ENCODE measurements at places on chromosomes 1 and 21.
A peak's percentile ranks its signal among the peaks of the same experiment; 100 is the strongest.

GRCh38 chr1:41655632-41656031 lies 171.1 kb upstream of the EDN2 start:
- no peak for DNase-seq

GRCh38 chr1:190957565-190957964 lies 479.9 kb upstream of the BRINP3 start:
- no peak for DNase-seq

GRCh38 chr1:3170561-3171453 lies 101.8 kb downstream of the PRDM16 start:
- no peak for DNase-seq

DNA sequence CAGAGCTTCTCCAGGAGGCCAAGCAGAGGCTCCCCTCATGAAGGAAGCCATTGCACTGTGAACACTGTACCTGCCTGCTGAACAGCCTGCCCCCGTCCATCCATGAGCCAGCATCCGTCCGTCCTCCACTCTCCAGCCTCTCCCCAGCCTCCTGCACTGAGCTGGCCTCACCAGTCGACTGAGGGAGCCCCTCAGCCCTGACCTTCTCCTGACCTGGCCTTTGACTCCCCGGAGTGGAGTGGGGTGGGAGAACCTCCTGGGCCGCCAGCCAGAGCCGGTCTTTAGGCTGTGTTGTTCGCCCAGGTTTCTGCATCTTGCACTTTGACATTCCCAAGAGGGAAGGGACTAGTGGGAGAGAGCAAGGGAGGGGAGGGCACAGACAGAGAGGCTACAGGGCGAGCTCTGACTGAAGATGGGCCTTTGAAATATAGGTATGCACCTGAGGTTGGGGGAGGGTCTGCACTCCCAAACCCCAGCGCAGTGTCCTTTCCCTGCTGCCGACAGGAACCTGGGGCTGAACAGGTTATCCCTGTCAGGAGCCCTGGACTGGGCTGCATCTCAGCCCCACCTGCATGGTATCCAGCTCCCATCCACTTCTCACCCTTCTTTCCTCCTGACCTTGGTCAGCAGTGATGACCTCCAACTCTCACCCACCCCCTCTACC lies 19.1 kb downstream of the CSF1 start:
- no peak for DNase-seq

DNA sequence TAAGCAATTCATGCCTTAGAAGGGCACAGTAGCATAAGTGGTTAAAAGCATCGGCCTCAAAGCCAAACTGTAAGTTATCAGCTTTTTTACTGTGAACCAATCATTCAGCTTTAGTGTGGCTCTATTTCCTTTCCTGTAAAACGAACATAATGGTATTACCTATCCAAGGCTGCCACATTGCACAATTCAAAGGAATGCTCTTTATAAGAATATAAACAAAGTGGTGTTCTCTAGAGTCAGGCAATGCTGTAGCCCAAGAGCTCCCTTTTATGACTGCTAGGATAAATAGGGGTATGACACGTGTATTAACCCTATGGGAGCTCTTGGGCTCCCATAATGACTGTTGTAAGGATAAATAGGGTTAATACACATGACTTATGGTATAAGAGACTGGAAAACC lies 25.4 kb downstream of the INTS7 start:
- DNase-seq, result no peak

DNA sequence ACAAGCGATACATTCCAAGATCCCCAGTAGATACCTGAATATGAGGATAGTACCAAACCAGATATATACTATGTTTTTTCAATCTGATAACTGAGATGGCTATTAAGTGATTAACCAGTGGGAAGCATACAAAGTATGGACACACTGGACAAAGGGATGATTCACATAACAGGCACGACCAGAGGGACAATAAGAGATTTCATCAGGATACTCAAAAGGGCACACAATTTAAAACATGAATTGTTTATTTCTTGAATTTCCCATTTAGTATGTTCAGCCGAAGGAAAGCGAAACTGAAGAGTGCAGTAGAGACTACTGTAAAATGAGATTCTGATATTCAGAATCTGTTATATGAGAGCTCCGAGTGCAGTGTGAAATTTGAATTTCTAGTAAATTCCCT lies 10.6 kb downstream of the ZZZ3 start:
- no peak for DNase-seq

DNA sequence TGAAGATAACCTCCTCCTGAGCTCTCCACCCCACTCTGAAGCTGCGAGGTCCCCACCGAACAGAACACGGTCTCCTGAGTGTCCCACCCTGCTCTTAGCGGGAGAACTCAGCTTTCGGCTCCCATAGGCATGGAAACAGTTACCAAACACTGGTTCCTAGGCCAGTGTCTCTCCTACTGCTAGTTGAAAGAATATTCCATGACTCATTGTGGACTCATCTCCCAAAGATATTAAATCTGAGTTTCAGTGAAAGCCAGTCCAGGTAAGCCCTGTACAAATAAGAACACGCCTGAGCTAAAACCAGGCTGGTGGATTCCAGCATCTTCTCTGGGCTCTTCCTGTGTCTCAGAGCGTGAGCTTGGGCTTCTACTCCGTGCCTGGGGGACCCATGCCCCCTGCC lies 107.5 kb upstream of the CLDN14 start:
- peak; percentile 69 for DNase-seq

DNA sequence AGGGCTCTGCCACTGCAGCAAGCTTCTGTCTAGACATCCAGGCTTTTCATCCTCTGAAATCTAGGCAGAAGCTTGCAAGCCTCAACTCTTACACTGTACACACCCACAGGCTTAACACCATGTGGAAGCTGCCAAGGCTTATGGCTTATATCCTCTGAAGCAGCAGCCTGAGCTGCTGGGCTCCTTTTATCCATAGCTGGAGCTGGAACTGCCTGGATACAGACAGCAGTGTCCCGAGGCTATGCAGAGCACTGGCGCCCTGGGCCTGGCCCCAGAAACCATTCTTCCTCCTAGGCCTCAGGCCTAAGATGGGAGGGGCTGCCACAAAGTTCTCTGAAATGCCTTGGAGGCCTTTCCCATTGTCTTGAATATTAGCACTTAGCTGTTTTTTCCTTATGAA lies 19.3 kb upstream of the POGK start:
- no peak for DNase-seq

- no peak for DNase-seq
Observed at GRCh38 chr1:11483581-11484320, 4.8 kb downstream of the DISP3 start.

GRCh38 chr1:161305867-161306519 lies 3.8 kb downstream of the MPZ start:
- DNase-seq, result peak; percentile 55

DNA sequence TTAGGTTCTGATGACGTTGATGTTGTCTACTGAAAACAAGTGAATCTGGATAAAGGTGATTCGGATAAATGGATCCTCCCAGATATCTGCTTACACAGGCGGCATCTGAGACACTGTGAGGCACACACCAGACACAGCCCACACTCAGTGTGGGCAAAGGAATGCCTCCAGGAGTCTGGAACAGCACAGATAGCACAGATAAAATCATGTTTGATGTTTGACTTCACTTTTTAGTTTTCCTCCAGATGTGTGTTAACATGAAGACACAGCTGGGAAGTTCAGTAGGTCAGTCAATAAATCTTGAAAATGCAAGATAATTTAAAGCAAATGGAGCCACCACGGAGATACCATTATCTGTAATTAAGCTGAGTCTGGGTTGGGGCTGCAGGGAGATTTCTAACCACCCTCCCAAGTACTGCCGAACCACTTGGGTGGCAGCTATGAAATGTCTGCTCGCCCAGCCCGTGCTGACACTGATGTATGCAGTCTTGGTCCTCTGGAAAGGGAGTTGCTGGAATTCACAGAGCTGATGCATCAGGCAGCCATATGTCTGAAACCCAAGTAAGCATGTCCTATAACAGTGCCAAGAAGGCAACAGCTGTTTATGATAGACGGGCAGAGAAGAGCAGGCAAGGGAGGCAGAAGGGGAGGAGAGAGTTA lies 11.7 kb downstream of the CAPN9 start:
- no peak for DNase-seq

DNA sequence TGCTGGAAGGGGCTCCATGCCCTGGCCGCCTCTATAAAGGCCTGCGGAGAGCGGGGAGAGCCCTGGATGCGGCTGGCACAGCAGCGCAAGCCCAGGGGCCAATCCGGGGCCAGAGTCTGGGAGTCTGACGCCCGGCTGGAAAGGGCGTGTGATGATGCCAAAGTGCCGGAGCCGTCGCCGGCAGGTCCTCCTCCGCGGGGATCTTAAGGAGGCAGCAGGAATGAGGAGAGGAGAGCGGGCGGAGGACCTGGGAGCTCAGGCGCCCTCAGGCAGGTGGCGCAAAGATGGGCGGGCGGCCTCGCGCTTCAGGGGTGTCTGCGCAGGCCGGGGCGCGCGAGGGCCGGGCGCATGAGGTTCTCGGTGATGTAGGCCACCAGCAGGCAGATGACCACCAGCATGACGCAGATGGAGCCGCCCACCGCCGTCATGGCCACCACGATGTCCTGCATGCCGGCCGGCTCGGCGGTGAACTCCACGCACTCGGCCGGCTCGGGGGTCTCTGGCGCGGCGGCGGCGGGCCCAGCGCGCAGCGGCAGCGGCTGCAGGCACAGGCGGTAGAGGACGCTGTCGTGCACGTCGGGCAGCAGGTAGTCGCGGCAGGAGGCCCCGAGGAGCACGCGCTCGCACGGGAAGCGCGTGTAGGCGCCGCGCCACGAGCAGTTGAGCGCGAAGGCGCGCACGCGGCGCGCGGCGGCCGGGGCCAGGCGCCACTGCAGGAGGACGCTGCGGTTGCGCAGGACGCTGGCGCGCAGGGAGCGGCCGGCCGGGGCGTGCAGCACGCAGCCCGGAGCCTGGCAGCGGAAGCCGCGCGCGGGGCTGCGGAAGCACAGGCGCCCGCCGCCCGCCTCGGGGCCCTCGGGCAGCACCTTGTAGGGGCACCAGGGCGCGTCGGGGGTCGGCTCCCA lies 653 bp downstream of the FNDC10 start:
- DNase-seq, result no peak

DNA sequence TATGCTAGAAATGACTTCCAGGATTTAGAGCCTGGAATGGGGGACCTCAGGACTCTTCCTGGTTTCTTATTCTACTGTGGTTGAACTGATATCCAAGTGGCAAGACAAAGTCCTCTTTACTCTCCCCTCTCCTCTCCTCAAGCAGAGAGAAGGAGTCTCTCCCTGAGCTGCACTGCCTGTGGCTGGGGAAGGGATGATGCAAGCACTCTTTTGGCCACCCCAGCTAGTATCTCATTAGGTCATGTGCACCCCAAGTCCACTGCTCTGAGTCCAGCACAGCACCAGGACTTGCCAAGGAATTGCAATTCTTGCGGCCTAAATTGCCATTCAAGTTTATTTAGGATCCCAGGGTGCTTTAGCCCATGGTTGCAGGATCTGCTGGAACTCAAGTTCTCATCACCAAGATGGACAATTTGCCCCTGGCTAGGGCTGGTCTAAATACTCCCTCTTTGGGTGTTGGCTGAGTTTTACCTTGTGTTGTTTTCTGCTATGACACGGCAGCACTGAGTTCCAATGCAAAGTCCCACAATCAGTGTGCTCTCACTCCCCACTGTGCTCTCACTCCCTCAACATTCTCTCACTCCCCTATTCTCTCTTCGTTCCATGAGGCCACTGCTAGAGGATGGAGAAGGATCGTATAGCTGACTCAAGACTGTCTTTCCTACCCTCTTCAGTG lies 172.2 kb downstream of the TM2D1 start:
- DNase-seq, result no peak

DNA sequence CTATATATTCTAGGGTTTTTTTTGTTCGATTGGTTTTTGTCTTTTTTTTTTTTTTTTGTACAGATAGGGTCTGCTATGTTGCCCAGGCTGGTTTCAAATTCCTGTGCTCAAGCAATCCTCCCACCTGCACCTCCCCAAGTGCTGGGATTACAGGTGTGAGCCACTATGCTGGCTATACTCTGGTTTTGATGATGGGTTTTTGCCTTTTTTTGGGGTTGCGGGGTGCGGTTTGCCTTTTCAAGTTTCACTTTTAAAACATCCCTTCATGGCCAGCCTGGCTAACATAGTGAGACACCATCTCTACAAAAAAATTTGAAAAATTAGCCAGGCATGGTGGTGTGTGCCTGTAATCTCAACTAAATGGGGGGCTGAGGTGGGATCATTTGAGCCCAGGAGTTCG lies 10.0 kb downstream of the KDM5B start:
- DNase-seq, result no peak

DNA sequence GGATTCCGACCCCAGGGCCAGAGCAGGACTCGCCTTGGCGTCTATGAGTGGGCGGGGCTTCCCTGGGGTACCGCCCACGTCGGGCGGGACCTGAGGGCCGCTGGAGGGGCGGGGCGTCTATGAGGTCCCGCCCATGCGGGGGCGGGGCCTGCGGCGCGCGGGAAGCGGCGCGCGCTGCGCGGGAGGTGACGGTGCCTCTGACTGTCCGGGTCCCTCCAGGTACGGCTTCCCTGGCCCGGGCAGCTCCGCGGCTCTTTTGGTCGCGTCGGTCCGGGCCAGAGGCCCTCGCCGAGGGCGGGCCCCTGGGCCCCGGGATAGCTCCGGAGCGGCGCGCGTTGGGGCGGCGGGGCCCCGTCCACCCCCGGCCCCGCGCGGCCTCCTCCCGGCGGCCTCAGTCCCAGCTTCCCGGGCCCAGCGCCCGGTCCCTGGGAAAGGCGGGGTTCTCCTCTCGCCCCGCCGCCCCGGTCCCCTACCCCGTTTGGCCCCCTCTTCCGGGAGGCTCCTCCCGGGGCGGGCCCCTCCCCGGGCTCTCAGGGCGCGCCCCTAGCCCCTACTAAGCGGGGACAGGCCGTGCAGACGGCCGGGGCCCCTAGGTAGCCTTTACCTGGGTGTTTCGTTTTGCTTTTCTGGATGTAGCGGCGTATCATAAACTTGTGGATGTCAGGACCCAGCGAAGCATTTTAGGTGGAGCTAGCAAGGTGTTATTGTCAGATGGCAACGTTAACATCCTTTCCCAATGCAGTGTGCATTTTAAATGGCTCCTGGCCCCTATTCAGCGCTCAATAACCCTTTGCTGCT lies at the start of gene CHAF1B:
Gene CHAF1B (plus strand): TSS at position 160 of the 798 bp plus-strand sequence. CDS start 745 bp downstream, outside the sequence.
- DNase-seq, result peak; percentile 93

DNA sequence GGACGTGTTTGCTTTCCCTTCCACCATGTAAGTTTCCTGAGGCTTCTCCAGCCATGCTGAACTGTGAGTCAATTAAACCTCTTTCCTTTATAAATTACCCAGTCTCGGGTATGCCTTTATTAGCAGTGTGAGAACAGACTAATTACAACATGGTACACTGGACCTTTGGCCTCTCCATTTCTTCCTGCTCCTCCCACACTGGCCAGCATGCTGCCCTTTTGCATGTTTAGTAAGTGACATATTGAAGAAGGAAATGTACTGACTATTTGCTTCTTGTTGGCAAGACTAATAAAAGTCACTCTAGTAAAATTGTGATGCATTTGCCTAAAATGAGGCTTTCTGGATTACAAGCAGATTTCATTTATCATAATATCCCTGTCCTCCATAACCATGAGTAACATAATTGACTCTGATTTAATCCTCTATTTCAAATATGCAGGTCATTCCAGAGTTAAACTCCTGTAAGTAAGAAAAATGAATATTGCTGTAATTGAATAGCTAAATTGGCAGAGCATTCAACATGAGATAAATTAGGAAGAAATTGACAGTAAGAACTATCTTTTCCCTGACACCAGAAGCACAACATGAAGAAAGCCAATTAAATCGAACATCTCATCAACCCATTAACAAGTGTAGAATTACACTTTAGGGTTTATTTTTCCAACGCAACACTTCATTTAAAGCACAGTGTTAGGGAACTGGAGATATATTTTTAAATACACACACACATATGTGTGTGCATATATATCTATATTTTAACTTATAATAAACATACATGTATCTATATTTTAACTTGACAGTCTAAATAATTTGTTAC lies 427.8 kb upstream of the ZP4 start:
- DNase-seq, result no peak

Data from RWPE1 (cell line).